ENCODE measurements at places on chromosomes 5 and 9. TPM values are rescaled to one million over a fixed set of nuclear protein-coding genes. Genes with fewer than 3 reads are reported as not detected.

The PTTG1 gene
- 13.8 TPM for total RNA-seq

DNA sequence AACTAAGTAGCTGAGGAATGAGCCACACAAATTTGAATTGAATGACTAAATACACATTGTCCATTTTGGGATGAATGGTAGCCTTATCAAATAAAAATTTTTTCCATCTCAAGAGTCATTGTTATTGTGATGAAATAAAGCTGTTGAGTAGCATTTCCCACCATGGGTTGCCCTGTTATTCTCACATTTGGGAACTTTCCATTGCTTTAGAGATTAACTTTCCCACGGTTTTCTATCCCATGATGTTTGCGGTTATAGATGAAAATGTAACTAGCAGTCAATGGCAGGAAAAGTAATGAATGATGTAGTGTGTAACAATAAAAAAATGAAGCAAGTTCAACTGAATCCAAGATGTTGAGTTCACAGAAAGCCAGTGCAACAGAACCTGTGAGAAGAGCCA lies 59.9 kb upstream of the PLPP1 start:
- no peak for DNase-seq

The DPYSL3 gene
- total RNA-seq, result 73.1 TPM

DNA sequence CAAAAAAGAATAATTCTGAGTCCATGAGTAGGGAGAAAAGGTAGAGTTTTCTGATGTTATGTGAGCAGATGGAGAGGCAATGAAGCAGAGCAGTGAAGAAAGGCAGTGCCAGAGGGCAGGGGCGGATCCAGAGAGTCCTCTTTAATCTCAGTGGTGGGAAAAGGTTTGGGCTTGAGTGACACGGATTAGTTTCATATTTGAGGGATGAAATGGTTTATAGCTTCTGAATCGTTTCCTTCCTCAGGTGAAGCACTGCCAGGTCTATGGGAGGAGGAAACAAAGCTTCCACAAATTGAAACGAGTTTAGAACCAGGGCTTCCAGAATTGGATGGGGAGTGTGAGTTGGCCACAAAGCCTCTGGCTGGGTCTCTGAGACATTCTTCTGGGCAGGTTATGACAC lies 517.0 kb upstream of the PAPPA start:
- DNase-seq, result no peak

GRCh38 chr5:64869419-64869818 lies 100.7 kb downstream of the CWC27 start:
- no peak for DNase-seq

DNA sequence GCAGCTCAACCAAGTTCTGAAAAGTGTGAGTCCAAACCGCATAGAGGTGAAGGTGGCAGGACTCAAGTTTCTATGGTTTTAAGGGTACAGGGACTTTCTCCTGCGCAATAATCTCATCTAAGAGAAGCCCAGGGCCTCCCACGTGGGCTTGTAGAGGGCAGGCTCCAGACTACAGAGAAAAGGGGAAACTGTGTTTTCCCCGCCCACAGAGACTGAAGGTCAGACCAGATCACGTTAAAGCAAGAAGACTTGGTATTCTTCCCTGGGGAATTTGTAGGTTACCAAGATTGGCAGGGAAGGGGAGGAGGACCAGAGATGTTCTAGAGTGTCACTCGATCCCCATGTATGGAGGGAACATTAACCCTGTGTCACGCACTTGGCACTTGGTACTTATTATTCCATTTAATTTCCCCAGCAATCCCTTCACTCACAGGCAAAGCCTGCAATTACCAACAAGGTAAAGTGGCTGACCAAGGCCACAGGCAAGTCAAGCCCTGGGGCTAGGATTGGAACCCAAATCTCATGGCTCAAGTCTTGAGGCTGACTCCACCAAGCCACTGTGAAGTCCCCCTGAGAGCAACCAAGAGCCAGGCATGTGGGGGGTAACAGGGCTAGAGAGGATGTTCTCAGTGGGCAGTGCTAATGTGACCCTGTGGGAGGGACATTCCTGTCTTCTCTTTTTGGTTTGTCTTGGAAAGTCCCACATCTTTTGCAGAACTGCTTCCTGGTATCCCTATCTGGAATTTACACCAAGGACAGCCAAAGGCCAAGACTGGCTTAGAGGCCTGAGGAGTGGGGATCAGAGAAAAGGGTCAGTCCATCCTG lies 18.3 kb upstream of the NEK6 start:
- no peak for DNase-seq

The PSAT1 gene
- 0.48 TPM for total RNA-seq

The SOX30 gene
- total RNA-seq, result not detected

The YIPF5 gene
- total RNA-seq, result 49.9 TPM
